ENCODE measurements at places on chromosomes 2 and 18.

- DNase-seq: no peak
These were observed 440.5 kb upstream of the ID2 start for GRCh38 chr2:8241317-8241716.

- no peak for DNase-seq
These were observed 95.7 kb downstream of the NEDD4L start for GRCh38 chr18:58139459-58140386.

- DNase-seq: peak; percentile 33
These were observed 132.8 kb downstream of the TPO start for GRCh38 chr2:1546023-1546591.

- DNase-seq: peak; percentile 31
These were observed 80.1 kb downstream of the AFF3 start for GRCh38 chr2:100062336-100062735.

GRCh38 chr2:57987835-57988573 is 58.6 kb upstream of the VRK2 start:
- DNase-seq: no peak

GRCh38 chr2:230330725-230331124 is 3.7 kb downstream of the SP140L start:
- DNase-seq: no peak

DNA sequence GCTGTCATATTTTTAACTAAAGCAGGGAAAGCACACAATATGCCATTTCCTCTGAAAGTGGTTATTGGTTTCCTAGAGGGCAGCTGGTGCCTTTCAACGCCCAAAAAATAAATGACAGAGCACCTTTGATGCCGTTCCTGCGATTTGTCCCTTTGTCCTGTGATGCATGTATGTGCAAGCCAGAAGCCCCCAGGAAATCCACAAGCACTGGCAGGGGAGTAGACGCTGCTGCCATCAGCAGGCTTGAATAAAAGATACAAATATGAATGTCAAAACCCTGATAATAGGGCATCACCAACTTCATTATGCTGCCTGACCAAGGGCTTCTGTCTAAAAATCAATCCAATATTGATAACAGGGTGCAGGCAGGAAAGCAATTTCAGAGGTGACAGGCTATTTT is 246.1 kb downstream of the FBXO15 start:
- DNase-seq: no peak
